ENCODE measurements at places on chromosomes 6 and 20.

GRCh38 chr20:58519940-58520712 is 4.9 kb upstream of the APCDD1L start:
- no peak for DNase-seq

DNA sequence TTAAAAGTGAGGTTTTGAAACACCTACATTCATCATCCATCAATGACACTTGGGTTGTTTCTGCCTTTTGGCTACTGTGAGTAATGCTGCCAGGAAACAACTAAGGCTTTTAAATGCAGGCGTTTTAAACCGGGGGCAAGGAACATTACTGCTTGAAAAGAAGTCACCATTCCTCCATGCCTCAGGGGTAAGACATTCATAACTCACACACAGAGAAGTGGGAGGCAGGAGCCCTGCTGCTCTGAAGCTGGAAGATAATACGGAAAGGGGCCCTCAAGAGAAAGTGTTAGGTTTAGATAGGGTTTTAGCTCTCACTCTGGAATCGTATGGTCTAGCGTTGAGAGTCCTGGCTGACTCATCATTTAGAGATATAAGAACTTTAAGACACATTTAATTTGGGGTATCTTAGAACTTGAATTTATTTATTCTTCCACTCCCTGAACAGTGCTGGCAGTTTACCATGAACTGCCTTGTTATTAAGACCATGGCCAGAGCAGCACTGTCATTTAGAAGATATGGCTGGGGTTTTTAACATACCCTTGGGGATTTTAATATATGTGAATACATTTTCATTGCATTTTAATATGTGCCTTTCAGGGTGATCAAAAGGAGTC is 1.8 kb downstream of the TUBB1 start:
- DNase-seq = peak; percentile 41

DNA sequence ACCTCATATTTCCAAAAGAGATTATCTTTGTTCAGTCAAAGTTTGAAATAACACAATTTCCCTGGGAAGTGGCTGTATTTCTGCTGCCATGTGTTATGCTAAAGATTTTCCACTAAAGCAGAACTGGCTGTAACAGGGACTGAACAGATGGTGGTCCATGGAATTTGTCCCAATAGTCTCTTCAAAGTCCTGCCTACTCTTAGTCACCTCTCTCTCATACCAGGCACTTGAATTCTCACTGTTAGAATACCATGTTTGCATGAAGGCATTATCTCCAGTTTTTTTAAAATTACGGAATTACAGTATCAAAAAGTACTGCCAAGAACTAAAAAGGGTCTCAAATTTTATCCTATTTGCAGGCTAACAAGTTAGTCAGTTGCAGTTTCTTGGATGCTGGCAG is 105.0 kb upstream of the HDDC2 start:
- DNase-seq = no peak

DNA sequence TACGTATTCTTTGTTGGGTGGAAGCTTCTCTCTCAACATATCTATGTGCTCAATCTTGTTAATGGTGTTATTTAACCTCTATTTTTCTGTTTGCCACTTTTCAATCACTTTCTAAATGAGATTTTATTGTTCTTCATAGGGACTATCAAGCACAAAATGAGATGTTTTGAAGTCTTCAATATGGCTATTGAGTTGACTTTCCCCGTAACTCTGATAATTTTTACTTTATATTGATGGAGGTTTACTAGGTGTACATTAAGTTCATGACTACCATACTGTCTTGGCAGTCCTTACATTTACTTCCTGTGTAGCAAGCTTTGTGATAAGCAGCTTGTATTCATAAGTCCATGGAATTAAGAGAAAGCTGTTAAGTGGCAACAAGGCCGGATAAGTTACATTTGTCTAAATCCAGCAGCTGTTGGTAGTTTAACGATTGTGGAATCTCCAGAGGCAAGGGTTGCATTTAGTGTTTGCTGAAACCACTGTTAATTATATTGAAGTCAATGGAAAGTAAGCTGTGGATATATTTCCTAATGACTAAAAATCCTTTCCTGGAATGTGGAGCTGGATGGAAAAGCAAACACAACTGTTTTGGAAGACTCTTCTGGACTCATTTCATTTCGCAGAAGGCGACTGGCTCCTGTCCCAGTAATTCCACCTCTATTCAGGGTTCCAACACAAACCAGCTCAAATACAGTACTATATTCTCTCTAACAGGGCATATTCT is 57.3 kb upstream of the SMIM29 start:
- DNase-seq = no peak

- no peak for DNase-seq
Observed at GRCh38 chr6:111114482-111114881, 27.2 kb downstream of the SLC16A10 start.

DNA sequence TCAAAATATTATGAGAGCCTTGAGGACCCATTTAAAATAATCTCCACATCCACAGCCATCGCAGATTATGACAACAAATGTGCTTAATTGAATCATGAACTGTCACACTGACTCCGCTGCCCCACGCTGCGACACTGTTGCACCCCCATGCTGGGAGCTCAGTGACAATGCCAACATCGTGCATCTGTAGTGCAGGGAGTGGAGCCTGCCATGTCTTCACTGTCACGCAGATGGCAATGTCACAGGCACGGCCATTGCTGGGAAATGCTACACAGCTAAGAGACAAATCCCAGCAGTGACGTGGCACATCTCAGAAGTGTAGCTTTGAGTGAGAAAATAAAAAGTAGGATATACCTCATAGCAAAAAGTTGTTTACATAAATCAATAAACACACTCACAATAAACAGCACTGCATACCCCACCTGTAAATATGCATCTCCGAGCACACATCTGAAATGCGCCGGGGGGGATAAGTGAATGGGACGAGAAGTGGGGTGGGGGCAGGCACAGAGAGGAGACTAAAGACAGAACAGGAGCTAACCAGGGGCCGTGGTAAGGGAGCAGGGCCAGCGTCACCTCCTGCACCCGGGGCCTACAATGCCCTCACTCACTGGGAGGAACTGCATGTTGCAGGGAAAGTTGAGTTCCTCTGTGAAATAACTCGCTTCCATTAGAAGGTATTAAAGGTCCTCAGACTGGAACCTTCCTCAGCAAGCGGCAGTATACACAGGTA is 349.9 kb downstream of the THBS2 start:
- DNase-seq = no peak

Measured in activated CD8-positive, alpha-beta memory T cell treated with anti-CD3 and anti-CD28 coated beads, Interleukin-2, amount 50 U/mL, for 48 hours (primary cell).